HT-29 (cell line): ENCODE measurements at places on chromosomes 5 and 9. TPM values are rescaled to one million over a fixed set of nuclear protein-coding genes. Genes with fewer than 3 reads are reported as not detected.

DOCK2 gene
- not detected in 2 replicates for total RNA-seq

ARL14EPL gene
- total RNA-seq: not detected in 2 replicates

TRPM3 gene
- total RNA-seq: not detected in 2 replicates

PCDHB11 gene
- total RNA-seq: 0.23 TPM in 1 of 2 replicates, not detected in the other

PPP1R26 gene
- 40.1 and 41.0 TPM in 2 replicates for total RNA-seq
